Posterior vena cava (tissue), 2 donors: ENCODE measurements at places on chromosomes 5 and 9. TPM values are rescaled to one million over a fixed set of nuclear protein-coding genes. Genes with fewer than 3 reads are reported as not detected.

PCDH12 gene
- total RNA-seq = 8.7 TPM

NTNG2 gene
- total RNA-seq = 5.0 TPM

SAXO1 gene
- 0.28 TPM for total RNA-seq

ARRDC3 gene
- 45.4 TPM for total RNA-seq

TLE4 gene
- 34.9 TPM for total RNA-seq

BBLN gene
- 41.9 TPM for total RNA-seq

BTNL9 gene
- total RNA-seq = 13.4 TPM

ERMP1 gene
- total RNA-seq = 7.0 TPM

VCP gene
- total RNA-seq = 138 TPM

ADGRD2 gene
- not detected for total RNA-seq

EFNA5 gene
- 4.2 TPM for total RNA-seq

ZNF366 gene
- total RNA-seq = 5.1 TPM

CTNND2 gene
- total RNA-seq = 0.46 TPM

SPINK7 gene
- not detected for total RNA-seq

EIF4E1B gene
- total RNA-seq = not detected

LCN12 gene
- 0.62 TPM for total RNA-seq
